Adrenal gland (tissue), 19 donors: ENCODE measurements at places on chromosomes 11 and 22. TPM values are rescaled to one million over a fixed set of nuclear protein-coding genes. Genes with fewer than 3 reads are reported as not detected.

GRCh38 chr22:21446827-21447690 lies 20.1 kb upstream of the TMEM191C start:
- no peaks in the 10 kb centered on the region for H3K4me1 ChIP-seq
- H3K27ac ChIP-seq: no peak overlapping the region
- no peaks in the 10 kb centered on the region for H3K27me3 ChIP-seq
- H3K36me3 ChIP-seq: peaks cover 25% of the 10 kb centered on the region

LGR4 gene
- 62.8 TPM for total RNA-seq

DNA sequence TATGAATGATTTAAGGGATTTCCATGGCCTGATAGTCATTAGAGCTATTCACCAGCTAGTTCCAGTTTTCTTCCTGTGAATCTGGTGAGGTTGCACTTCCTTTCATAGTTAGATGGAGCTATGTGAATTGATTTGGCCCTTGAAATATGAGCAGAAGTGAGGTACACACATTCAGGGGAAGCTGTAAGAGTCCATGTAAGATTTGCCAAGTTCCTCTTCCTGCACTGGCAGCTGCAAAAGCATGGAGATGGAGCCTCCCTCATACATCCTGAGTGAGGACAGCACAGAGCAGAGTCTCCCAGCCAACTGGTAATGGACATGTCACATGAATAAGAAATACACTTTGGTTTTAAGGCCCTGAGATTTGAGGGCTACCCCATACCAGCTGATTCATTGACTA lies 111.7 kb downstream of the CD44 start:
- H3K4me1 ChIP-seq: no peaks in the 10 kb centered on the region
- H3K4me3 ChIP-seq: no peak overlapping the region
- no peaks in the 10 kb centered on the region for H3K36me3 ChIP-seq
- no peaks in the 10 kb centered on the region for H3K27me3 ChIP-seq

ADM2 gene
- total RNA-seq: 0.19 TPM

- no peak for DNase-seq
- peaks cover 7% of the 10 kb centered on the region for H3K4me1 ChIP-seq
- H3K27me3 ChIP-seq: no peaks in the 10 kb centered on the region
- H3K27ac ChIP-seq: peak overlapping the region; percentile 3
- H3K4me3 ChIP-seq: no peak overlapping the region
Measured at GRCh38 chr11:111632516-111633220, 30.4 kb downstream of the SIK2 start.

GRCh38 chr11:19243613-19244012 lies 2.9 kb upstream of the E2F8 start:
- peaks cover 29% of the 10 kb centered on the region for H3K27me3 ChIP-seq
- no peak for DNase-seq
- H3K4me1 ChIP-seq: peaks cover 9% of the 10 kb centered on the region
- H3K27ac ChIP-seq: no peak overlapping the region

DNA sequence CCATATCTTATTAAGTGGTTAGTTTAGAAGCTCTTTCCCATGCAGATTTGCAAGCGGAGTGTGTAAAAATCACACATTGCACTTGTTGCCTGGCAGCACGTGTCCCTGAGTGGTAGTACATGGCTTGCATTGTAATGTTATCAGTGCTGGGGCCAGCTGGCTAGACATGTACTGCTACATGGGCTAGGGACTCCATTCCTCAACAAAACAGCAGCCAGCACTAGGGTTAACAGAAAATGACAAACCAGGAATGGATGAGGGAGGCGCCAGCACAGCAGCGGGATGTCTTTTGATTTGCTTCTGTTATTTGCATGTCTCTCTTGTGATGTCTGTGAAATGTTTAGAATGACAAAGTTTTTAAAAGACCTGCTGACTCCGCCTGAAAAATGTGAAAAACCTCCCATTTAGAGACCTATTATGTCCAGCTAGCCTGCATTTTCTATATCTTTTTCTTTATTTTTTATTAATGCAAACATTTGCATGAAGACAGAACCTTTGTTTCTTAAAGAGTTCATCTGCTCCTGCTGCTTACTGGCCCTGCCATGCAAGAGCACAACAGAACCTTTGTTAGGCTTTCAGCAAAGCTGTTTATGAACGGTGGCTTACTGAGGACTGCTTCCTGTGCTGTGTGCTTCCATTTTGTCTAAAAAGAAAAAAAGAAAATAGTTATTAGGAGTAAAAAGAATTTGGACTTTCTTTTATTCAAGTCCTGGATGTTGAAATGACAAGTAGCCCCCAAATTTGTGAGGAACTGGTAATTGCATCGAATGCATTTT lies 40.7 kb downstream of the CSTPP1 start:
- H3K4me1 ChIP-seq: peaks cover 4% of the 10 kb centered on the region
- H3K27ac ChIP-seq: no peak overlapping the region
- no peak for DNase-seq
- H3K4me3 ChIP-seq: no peak overlapping the region
- H3K27me3 ChIP-seq: no peaks in the 10 kb centered on the region

GRCh38 chr22:44459551-44459950 lies 38.5 kb downstream of the RTL6 start:
- H3K27ac ChIP-seq: no peak overlapping the region
- H3K36me3 ChIP-seq: no peaks in the 10 kb centered on the region
- H3K4me1 ChIP-seq: no peaks in the 10 kb centered on the region
- no peak for DNase-seq
- no peaks in the 10 kb centered on the region for H3K27me3 ChIP-seq
- H3K4me3 ChIP-seq: no peak overlapping the region

- no peaks in the 10 kb centered on the region for H3K27me3 ChIP-seq
- H3K4me3 ChIP-seq: no peak overlapping the region
- H3K27ac ChIP-seq: no peak overlapping the region
Measured at GRCh38 chr11:862081-862661, 19.5 kb downstream of the TSPAN4 start.
